ENCODE measurements at places on chromosomes 16 and 17.

- DNase-seq, result no peak
These were observed 99.4 kb downstream of the TNFRSF13B start for GRCh38 chr17:16872351-16873173.

- no peak for DNase-seq
These were observed 30.9 kb downstream of the XPO6 start for GRCh38 chr16:28180655-28181460.

DNA sequence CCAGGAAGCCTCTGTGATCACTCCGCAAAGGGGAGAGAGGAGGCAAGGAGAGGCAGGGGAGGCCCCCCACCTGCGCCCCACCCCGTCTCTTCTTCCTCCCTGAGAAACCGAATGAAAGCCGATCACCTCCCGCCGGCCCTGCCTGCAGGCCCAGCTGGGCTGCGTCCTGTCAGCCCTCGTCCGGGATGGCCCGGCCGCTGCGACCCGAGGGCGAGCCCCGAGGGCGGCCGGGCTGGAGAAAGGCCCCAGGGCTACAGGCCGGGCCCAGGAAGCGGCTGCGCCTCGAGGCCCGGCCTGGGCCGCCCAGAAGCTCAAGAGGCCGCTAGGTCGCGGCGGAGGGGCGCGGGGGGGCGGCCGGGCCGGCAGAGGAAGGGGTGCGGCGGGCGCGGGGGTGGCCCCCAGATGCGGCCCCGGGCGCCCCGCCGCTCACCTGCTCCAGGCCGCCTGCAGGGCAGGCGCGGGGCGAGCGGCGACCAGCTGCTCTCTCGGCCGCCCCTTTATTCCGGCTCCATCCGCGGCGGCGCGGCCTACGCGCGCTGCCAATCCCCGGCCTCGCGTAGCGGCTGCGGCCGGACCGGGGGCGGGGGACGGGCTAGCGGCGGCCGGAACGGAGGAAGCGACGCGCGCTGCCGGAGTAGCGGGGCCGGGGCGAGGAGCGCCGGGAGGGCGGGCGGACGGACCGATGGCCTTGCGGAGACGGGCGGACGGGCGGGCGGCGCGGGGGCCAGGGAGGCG, at the start of gene ZNF319:
Gene ZNF319, minus strand, starts transcription at position 702 of the 735 bp plus-strand sequence. CDS start 2,407 bp downstream, outside the sequence.
- DNase-seq, result no peak

- DNase-seq, result no peak
These were observed 21.5 kb upstream of the SKAP1 start for GRCh38 chr17:48451489-48451888.

GRCh38 chr16:57316390-57317017, 32.0 kb upstream of the PLLP start:
- no peak for DNase-seq

GRCh38 chr16:88711750-88712340, 5.5 kb downstream of the CTU2 start:
- DNase-seq, result no peak

- DNase-seq, result no peak
These were observed 34.8 kb upstream of the ERN1 start for GRCh38 chr17:64164596-64165285.

DNA sequence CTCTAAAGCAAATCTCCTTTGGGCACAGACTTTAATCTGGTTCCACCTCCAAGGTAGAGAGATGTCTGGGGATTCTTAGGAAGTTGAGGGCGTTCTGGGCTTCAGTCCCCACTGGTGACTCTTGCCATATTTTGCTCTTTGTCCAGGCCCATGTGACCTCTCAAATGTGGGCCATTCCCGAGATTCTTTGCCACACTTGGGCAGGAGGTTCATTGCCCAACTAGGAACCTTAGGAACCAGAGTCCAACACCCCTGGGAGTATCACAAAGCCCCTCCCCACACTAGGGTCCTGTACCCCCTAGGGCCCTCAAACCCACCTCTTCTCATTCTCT, 6.5 kb downstream of the KRT14 start:
- DNase-seq, result no peak

GRCh38 chr16:67530013-67530939, 1.6 kb downstream of the RIPOR1 start:
- DNase-seq, result no peak

DNA sequence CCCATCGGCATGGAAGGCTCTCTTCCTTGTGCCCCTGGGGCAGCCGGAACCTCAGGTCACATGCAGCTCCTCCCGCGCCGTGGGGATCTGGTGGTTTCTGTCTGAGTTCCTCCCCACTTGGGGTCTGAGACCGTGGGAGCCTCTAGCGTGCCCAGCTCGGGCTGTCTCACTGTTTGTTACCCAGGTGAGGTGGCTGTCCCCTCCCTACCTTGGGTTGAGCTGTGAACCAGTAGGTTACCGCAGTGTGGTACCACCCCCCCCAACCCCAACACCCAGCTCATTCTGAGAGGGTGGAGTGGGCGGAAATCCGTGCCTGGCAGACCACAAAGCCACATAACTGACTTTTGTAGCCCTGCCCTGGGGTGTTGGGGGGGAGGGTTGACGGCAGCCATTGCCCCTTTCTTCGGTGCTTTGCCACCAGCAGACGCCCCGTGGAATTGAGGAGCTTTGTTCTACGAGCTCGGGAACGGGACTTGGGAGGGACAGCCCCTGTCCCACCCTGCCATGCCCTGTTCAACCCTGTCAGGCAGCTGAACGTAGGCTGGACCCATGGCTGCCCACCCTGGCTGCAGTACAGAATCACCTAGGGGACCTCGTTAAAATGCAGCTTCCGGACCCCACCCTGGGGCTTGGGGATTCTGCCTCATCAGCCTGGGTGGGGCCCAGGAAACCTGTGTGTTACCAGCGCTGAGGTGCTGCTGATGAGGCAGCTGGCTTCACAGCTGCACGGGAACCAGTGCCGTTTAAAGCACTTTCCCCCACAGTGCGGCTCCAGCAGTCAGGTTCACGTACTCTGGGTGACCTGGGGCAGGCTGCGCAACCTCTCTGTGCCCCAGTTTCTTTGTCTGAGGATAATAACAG, 18.5 kb downstream of the RAP1GAP2 start:
- no peak for DNase-seq
